Activated CD8-positive, alpha-beta memory T cell treated with anti-CD3 and anti-CD28 coated beads for 24 hours (primary cell): ENCODE measurements at places on chromosomes 5 and 9.

GRCh38 chr9:36781533-36781932 lies 208.8 kb downstream of the MELK start:
- DNase-seq, result no peak

DNA sequence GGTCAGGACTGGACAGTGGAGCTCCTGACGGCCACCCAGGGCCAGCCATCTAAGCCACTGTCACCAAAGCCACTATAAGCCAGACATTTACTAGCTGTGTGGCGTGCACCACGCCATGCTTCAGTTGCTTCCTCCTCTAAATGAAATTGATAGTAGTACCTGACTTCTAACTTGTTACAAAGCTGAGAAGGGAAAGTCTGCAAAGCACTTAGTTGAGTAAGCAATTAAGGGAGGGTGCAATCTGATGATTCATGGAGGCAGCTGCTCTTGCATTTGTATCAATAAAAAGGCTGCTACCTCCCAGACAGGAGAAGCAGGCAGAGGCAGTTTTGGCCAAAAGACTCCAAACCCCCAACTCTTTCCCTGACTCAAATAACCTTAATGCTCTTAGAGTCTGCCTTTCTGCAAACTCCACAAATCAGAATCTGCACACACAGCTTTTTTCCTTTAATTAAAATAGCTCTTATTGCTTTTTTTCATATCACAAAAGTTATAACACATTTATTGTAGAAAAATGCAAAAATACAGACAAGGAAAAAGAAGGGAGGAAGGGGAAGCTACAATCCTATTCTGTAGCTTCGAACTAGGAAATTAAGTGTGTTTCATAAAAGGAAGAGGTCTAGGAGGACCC lies 19.3 kb upstream of the RAPGEF1 start:
- DNase-seq, result no peak

DNA sequence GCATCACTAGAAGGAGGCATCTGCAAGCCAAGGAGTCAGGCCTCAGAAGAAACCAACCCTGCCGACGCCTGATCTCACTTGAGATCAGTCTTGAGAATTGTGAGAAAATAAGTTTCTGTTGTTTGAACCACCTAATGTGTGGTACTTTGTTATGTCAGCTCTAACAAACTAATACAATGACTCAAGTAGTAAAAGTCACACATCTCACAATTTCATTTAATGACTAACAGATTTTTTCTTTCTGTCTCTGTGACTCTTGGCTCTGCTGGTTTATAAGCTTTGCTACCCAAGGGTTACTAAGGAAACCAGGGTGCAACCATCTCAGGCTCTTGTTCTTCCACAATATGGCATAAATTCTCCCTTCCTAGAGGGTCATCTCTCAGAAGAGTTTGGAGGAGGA lies 315.8 kb upstream of the GRAMD2B start:
- DNase-seq, result no peak

GRCh38 chr9:99118782-99119466 lies 14.0 kb downstream of the TGFBR1 start:
- DNase-seq, result no peak

DNA sequence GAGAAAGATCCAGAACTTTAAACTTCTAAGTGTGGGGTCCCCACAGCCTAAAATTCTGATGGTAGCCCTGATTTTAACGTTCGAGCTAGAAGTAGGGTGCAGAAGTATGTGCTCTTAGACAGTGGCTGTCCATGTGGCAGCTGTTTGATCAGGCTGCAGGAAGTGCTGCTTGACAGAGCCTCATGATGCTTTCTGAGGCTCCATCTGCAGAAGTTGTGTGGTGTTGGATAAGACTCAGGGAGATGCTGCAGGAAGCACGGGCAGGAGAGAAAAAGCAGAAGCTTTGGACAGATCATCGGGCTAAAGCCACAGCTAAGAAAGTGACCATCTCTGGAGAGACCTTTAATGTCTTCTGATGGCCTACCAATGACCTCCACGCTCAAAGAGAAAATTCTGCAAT lies 8.1 kb downstream of the MTMR12 start:
- no peak for DNase-seq

- no peak for DNase-seq
Measured at GRCh38 chr5:128304791-128305190, 221.2 kb downstream of the SLC12A2 start.

- DNase-seq, result no peak
Measured at GRCh38 chr5:179858241-179858585, 404 bp downstream of the MRNIP start.

GRCh38 chr5:124466011-124466410 lies 280.4 kb downstream of the ZNF608 start:
- no peak for DNase-seq

- no peak for DNase-seq
Measured at GRCh38 chr5:113232667-113233066, 202.1 kb downstream of the TSSK1B start.

GRCh38 chr5:876398-877365 lies 15.9 kb downstream of the BRD9 start:
- DNase-seq, result no peak

GRCh38 chr5:1488882-1489680 lies 34.7 kb downstream of the LPCAT1 start:
- peak; percentile 77 for DNase-seq

GRCh38 chr5:142819825-142820224 lies 49.6 kb downstream of the ARHGAP26 start:
- no peak for DNase-seq

DNA sequence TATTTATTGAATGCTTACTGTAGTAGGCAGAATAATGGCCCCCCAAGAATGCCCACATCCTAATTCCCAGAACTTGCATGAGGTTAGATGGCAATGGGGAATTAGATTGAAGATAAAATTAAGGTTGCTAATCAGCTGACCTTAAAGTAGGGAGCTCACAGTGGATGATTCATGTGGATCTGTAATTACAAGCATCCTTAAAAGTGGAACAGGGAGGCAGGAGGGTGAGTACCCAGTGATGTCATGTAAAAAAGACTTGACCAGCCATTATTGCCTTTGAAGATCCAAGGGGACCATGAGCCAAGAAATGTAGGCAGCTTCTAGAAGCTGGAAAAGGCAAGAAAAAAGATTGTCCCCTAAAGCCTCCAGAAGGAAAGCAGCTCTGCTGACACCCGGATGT lies 71.4 kb downstream of the GABBR2 start:
- no peak for DNase-seq

DNA sequence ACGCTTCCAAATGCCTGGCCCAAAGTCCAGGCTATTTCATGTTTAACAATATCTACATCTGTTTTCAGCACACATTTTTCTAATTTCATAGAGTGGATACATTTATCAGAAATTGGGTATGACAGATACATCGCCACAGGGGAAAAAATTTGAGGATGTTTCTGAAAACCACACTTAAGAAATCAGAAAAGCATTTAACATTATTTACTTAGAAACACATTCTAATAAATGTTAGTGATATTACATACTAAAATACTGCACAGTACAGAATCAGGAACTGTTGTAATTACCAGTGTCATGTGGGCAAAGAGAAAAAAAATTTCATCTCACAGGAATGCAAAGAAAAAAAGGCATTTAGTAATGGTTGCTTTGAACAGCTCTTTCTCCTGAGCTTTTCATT lies 310.5 kb upstream of the KIF2A start:
- DNase-seq, result no peak

DNA sequence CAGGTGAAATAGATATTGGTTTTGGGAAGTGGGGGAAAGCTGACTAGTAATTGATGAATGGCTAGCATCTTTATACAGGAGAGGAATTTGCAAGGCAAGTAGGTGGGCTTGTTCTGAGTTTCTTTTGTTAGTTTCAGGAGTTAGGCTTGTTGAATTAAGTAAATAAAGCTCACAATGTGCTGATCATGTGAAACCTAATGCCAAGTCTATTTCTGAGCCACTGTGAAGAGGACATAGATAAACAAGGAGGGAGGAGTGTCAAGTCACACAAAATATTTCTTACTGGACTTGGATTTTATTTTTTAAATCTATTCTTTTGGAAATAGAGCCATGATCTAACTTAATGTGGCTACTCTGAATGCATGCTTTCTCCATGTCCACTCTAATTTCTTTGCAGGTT lies 19.9 kb downstream of the GDA start:
- DNase-seq, result no peak

GRCh38 chr9:136685790-136686533 lies 1.3 kb downstream of the AGPAT2 start:
- DNase-seq, result no peak

- no peak for DNase-seq
Measured at GRCh38 chr5:54087436-54087835, 222.9 kb downstream of the ARL15 start.

GRCh38 chr9:78505546-78505945 lies 208.6 kb downstream of the PSAT1 start:
- no peak for DNase-seq

GRCh38 chr5:15353086-15353645 lies 146.8 kb upstream of the FBXL7 start:
- DNase-seq, result no peak

- DNase-seq, result no peak
Measured at GRCh38 chr9:32413424-32413823, 29.0 kb downstream of the ACO1 start.

- DNase-seq, result no peak
Measured at GRCh38 chr5:56507351-56507930, 274.3 kb upstream of the ANKRD55 start.

DNA sequence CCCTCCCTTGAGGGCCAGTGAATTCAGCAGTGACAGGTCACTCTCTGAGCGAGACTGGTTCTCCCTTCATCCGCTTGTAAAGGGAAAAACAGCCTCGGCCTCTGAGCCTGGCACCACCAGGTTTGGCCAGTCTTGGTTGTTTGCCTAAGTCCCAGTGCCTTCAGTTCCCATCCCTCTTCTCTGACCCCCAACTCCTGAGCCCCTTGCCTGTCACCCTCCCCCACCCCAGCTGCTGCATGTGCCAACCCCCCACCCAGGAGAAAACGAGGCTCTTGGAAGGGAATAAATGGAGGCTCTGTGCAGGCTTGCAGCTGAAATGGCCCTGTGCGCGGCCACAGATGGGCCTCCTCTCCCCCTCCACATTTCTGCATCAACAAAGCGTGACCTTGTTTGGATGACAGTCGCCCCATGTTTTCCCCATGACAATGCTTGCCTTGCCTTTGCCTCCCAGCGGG lies 3.1 kb downstream of the URM1 start:
- no peak for DNase-seq

DNA sequence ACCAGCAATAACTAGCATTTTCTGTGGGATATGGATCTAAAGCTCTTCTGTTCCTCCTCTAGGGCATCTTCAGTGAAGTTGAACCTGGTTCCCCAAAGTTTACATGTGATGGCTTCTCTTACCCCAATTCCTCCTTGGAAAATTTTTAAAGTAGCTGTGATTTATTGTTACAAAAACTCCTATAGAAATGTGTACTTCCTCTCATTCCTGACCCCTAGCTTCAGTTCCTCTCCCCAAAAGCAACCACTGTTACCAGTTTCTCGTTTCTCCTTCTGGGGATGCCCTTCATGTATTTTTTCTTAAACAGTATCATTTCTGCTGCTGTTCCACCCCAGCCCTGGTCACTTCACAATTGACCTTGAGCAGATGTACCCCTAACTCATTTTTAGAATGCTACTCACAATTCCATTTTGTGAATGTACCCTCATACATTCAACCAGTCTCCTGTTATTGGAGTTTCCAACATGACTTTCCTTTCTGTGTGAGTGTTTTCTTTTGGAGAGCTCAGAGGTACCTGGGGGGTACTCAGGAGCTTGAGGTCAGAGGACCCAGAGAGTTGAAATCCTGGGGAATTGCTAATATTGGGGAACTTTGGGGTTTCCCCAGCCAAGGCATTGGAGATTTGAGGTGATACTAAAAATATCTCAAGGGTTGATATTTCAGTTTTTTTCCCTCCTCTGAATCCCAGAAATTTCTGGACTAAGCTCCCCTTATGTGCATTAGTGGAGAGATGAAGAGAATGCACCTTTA lies 18.6 kb upstream of the GLRX start:
- DNase-seq, result no peak

- no peak for DNase-seq
Measured at GRCh38 chr9:127233550-127233949, 31.0 kb upstream of the GARNL3 start.

GRCh38 chr5:106392766-106393165 lies 1278.0 kb downstream of the EFNA5 start:
- DNase-seq, result no peak

DNA sequence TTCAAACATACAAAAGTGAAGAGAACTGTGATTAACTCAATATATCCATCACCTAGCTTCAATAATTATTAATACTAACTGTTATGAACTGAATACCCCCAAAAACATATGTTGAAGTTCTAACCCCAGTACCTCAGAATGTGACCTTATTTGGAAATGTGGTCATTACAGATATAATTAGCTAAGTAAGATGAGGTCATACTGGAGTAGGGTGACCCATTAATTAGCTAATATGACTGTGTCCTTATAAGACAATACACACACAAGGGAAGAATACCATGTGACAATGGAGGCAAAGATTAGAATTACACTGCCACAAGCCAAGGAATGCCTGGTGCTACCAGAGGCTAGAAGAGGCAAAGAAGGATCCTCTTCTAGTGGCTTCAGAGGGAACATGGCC lies 7.8 kb downstream of the RRAGA start:
- no peak for DNase-seq

DNA sequence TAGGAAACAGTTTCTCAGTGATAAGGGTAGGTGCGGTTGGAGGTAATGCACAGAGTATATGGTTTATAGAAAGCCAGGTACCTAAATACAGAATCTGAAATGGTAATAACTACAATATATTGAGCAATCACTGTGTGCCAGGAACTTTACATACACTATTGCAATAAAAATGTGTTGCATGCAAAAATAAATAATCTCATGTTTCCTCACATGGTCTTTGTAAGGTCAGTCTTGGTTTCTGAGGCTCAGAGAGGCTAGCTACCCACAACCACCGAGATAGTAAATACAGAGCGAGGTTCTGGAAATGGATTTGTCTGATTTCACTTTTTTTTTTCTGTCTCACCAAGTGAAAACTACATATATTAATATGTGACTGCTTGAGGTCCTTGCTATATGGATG lies 128.9 kb downstream of the CAMK4 start:
- no peak for DNase-seq

GRCh38 chr5:160833806-160834205 lies 18.2 kb downstream of the ATP10B start:
- no peak for DNase-seq

DNA sequence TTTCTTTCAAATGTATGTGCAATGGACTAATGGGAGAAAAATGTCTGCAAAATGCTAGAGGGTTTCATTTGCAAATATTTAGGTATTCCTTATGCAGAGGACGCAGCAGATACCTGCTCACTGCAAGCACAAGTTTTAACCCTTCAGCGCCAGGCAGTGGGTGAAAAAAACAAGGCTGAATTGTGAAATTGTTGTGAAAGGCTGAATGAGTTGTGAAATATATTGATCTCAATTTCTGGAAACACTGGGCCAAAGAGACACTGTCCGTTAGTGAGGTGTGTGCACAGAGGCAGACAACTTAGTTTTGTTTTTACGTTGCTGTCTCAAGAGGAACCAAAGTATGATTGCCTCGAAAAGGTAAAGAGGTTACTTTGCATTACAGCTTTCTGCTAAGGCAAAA lies 18.8 kb downstream of the FUBP3 start:
- no peak for DNase-seq

- DNase-seq, result no peak
Measured at GRCh38 chr5:98187945-98188344, 585.5 kb upstream of the RGMB start.
